ENCODE measurements at places on chromosomes 2 and 18. TPM values are rescaled to one million over a fixed set of nuclear protein-coding genes. Genes with fewer than 3 reads are reported as not detected.

Gene FKBP1B
- 34.3 TPM for polyA plus RNA-seq

Gene HAT1
- 37.7 TPM for polyA plus RNA-seq

Gene THSD7B
- polyA plus RNA-seq: 0.05 TPM

Gene UGT1A7
- polyA plus RNA-seq: not detected

Gene TCF23
- polyA plus RNA-seq: not detected

Gene DNER
- 3.2 TPM for polyA plus RNA-seq

Gene ANKRD29
- 13.2 TPM for polyA plus RNA-seq

Gene HSPD1
- polyA plus RNA-seq: 174 TPM

Data from stomach (tissue), 19 donors.